ENCODE measurements at places on chromosomes 1 and 21.

DNA sequence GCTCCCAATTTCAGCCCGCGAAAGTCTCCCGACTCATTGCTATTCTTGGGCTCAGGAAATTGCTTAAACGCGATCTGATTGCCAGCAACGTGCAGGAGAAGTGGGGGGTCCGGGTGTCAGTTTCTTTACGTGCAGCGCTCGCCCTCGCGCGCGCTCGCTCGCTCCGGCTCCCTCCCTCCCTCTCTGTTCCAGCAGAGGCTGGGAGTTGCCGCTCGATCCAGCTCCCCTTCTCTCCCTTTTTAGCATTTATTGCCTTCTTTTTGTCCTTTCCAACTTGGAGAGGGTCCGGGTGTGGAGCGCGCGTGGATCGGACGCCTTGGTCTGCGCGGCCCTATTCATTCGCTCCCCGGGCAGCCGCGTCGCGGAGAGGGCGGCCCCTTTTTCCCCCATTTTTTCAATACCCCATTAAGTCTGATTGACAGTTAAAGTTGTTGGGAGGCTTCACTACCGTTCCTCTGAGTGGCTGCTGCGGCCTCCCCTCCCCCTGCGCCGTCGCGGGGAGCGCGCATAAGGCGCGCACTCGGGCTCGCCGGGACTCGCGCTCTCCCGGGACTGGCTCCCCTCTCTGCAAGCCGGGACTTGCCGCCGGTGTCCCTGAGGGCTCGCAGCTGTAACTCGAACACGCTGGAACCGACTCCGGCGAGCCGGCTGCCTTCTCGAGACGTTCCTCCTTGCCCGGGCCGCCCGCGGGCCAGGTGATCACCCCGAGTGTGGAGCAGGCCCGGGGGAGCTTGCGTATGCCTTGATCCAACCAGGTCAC is at the start of gene DHRS3:
Gene DHRS3, minus strand, starts transcription at position 310 of the 760 bp plus-strand sequence. CDS start 862 bp downstream, outside the sequence.
- DNase-seq = no peak

GRCh38 chr1:247385283-247385682 is 30.7 kb upstream of the NLRP3 start:
- no peak for DNase-seq

DNA sequence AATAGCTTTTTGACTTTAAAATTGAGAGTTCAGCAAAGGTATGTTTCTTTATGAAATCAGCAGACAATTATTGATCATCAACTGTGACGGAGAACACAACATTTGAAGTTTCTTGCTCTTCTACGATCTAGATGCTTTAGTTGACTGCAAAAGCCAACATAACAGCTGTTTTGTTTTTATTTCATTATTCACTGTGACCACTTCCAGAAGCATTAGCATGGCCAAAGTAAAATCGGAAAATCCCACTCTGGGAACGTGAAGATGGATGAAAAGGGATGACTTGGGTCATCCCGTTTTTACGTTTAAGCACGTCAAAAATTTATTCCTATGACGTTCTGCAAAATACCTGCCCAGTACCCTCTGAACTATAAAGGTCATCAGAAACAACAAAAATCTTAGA is 833.0 kb upstream of the ADAMTS5 start:
- no peak for DNase-seq

DNA sequence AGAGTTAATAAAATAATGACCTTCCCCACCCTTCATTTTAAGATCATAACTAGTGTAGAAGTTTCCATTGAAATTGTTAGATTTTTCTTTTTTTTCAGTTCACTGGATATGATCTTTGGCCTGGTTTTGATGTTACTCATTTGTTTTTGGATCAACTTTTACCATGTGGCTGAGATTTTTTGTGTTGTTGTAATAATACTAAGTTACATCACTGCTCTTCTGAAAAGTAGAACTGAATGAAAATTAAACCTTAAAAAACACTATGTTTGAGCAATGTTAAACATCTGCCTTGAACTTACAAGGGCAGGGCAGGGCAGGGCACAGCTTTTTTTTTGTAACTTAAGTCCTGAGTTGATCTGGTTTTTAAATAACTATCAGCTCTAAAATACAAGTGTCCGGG is 204.8 kb upstream of the ADAMTS5 start:
- DNase-seq = peak; percentile 74

- DNase-seq = no peak
Observed at GRCh38 chr1:204869097-204869496, 1.6 kb upstream of the NFASC start.

DNA sequence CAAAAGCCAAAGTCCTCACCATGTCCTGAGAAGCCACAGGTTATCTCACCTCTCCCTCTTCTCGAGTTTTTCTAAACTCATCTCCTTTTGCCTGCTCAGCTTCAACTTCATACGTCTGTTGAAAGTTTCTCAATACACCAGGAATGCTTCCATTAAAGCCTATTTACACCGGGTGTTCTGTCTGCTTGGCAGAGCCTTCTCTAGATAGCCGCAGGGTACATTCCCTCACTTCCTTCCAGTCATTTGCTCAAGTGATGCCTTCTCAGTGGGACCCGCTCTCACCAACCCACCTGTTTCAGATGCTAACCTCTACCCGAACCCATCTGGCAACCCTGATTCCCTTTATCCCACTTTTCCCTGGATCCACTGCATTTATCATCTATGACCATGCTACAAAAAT is 257.0 kb upstream of the ADGRL2 start:
- DNase-seq = no peak

DNA sequence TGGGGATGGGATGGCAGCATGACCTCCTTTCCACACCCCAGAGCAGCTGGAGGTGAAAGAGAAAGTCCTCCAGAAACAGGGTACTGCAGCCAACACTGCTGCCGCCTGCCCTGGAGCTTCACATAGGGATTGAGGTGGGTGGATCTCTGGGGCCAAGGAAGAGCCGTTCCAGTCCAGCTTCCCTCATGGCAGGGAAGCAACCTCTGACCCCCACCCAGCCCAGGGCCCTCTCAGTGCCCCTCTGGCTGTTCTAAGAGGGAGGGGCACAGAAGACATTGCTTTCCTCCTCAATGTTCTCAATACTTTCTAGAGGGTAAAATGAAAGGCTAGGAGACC is 5.7 kb downstream of the KIF21B start:
- no peak for DNase-seq

DNA sequence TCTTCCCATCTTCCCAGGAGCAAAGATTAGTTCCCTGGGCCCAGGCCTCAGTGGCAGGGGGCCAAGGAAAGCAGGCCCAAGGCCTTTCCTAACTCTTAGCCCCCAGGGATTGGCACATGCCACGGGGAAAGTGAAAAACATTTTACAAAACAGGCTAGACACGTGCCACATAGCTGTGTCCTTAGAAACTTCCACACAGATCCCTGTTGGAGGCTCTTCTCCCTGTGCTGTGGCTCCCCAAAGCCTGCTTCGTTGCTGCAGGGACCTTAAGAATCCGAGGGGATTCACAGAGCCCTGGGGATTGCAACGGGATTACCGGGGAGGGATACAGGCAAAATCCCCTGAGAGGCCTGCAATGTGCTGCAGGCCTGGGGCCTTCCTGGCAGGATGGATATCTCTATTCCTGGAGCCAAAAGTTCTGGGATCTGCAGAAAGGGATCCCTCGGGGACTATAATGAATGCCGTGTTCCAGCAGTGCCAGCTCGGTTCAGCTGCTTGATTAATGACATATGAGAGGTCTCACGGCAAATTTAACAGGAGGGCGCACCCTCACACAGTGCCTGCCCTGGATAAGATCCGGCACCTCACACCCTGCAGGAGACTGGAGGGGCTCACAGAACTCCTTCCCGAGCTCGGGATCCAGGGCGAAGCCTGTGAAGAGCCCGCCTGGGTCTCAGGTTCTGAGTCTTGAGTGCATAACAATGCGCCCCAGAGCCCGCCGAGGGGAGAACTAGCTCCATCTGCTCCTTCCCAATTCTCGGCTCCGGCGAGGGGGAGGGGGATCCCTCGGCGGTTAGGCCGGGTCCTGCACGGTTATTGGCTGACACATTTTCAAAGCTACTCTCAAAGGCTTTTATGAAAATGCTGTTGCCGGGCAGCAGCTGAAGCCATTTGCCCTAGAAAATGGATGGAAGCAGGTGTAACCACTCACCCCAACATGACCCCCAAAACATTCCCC is 15.3 kb upstream of the RGS8 start:
- DNase-seq = no peak

DNA sequence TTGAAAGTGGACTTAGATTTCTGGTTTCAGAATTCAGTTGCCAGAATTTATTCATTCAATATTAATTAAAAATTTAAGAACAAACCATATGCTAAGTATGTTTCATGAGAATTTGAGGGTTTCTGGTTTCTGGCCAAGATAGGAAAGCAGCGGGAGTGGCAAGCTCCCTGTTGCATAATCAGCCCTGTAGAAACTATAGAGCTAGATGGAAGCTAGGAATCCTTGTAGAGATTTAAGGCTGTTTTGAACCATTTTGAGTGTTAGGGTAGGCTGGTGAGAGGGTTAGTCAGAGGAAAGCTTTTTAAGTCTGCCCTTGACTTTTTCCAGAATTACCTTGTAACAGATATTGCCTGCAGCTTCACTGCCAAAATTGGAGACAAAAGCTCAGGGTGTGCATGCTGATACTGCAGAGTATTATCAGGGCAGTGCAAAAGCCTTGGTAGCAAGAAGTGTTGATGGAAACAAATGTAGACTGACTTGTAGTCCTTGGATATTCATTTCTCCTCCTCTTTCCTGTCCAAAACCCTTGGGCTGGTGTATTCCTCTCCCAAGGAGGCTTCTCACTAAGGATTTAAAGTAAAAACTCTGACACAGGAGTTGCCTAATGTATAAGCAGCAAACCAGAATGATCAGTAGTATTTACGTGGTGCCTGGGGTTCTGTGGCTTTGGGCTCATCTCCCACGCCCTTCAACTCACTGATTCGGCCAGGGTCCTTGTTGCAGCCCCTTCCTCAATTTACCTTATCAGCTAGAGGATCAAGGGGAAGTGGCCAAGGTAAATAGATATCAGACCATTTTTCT is 12.6 kb upstream of the GIPC2 start:
- no peak for DNase-seq

DNA sequence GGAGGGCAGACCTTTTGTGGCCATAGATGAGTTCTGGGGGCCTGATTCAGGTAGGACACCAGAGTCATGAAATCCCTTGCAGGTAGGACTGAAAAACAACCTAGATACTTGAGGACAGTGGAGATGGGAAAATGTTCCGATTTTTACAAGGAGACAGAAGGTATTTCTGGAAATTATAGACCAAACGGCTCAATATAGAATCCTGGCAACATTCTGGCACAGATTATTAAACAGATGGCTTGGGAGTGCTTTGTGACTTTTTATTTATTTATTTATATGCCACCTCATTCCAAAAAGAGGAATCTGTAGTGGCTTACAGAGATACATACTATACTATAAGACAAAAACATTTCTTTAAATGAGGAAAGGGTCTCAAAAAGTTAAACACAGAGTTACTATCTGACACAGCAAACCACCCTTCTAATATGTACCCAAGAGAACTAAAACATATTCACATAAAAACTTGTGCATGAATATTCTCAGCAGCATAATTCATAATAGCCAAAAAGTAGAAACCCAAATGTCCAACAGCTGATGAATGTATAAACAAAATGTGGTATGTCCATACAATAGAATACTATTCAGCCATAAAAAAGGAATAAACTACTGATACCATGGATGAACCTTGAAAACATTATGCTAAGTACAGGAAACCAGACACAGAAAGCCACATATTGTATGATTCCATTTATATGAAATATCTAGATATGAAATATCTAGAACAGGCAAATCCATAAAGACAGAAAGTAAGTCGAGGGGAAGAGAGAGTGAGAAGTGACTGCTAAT is 49.8 kb downstream of the CDK18 start:
- DNase-seq = no peak

GRCh38 chr1:2130871-2131289 is 63.7 kb downstream of the FAAP20 start:
- no peak for DNase-seq

- no peak for DNase-seq
Observed at GRCh38 chr1:157371826-157372225, 180.5 kb downstream of the FCRL5 start.

- DNase-seq = no peak
Observed at GRCh38 chr1:174217248-174217647, 57.9 kb downstream of the RABGAP1L start.

DNA sequence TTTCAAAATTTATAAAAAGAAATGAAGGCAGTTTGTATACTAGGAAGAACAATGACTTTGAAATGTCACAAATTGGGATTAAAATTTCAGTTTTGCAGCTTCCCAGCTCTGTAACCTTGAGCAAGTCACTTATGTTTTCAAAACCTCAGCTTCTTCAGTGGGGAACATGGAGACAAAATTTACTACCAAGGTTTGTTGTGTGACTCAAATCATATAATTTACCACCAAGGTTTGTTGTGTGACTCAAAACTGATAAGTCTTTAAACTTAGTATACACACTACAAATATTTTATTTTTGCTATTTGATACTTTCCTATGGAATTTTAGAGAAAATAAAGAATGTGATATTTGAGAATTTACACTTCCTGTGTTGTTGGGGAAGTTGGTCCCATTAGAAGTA is 219.9 kb downstream of the KCTD3 start:
- no peak for DNase-seq

DNA sequence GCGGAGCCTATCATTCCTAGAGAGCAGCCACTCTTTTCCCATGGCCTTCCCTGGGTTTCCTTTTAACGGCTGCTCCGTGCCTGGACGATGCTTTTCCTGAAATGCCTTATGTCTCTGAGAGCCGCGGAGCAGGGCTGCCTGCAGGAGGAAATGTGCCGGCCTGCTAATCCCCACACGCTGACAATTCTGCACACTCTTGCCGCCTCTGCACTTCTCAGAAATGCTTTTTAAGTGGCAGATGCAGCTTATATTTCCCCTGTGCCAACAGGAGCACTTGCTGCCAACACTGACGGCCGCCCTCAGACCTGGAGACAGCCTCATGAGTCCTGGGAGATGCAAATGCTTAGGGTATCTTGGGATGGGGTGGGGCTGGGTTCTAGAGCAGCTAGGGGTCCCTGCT is 253.2 kb downstream of the GRIK3 start:
- DNase-seq = no peak

DNA sequence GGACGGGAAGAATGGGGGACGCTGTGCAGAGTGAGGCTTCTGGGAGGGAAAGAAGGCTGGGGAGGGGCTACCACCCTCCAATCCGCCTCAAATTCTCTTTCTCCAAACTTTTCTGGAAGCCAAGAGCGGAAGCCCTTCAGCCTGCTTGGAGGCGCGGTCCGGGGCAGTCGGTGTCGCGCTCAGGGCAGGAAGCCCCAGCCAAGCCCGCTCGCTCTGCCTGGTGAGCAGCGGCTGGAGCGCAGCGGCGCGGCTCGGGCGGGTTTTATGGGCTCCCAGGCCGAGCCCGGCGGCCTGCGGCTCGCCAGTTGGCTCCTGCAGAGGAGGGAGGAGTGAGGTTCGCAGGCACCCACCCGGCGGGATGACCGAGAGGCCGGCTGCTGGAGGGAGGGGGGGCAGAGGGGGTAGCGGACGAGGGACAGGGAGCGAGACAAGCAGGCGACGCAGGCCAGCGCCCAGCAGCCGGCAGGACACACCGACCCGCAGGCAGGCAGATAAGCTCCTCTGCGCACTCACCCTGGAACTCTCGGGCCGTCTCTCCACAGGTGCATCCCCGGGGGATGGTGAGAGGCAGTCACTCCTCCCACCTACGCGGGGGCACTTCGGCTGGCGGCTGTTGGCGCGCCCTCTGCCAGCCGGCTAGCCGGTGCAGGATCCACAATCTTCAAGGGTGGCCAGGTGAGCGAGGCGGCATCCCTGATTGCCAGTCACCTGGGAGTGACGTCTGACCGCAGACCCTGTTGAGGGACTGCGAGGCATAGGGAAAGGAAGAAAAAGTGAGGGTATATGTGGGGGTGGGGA is at the start of gene AVPR1B:
Gene AVPR1B, minus strand, starts transcription at position 238 of the 798 bp plus-strand sequence. CDS start 498 bp downstream, outside the sequence.
- DNase-seq = no peak

All from fibroblast of the conjunctiva (primary cell).